ENCODE measurements at places on chromosomes 4 and X.
A peak's percentile ranks its signal among the peaks of the same experiment; 100 is the strongest.

GRCh38 chr4:76341063-76341462 lies 34.5 kb downstream of the STBD1 start:
- no peak for DNase-seq

DNA sequence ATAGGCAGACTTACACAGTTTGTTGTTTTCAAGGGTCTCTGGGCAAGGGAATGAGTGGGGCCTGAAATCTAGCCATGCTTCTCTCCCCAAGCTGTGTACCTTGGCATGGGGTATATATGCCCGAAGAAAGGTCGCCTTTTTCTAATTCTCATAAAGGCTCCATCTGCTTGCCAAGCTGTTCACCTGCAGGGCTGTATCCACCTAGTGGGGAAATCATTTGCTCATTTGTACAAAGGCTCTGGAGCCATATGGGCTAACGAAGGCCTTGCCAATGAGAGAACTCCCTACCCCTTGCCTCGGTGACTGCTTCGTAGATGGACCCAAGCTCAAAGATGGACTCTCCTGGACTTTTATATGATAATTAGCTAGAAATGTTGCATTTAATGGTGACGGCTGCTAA lies 1097.0 kb downstream of the PDHA2 start:
- DNase-seq = no peak

- no peak for DNase-seq
Measured at GRCh38 chrX:9658409-9658808, 107.2 kb downstream of the GPR143 start.

GRCh38 chrX:29617725-29618124 lies 597.6 kb upstream of the MAGEB2 start:
- no peak for DNase-seq

DNA sequence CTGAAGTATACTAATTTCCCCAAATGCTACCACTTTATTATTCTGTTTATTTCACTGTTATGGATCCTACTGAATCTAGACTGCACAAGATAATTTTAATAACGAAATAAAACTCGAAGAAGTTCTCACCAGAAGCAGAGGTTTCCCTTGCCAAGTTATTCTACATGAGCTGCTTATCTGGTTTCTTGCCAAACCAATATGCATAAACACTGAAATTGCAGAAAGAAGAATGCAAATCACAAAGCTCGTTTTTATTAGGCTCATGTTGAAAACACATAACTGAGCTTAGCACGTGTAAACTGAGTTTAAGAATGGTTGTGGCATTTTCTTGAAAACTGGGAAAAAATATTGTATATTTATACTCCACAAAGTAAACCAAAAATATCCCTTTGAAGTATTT lies 35.9 kb downstream of the GRID2 start:
- no peak for DNase-seq

DNA sequence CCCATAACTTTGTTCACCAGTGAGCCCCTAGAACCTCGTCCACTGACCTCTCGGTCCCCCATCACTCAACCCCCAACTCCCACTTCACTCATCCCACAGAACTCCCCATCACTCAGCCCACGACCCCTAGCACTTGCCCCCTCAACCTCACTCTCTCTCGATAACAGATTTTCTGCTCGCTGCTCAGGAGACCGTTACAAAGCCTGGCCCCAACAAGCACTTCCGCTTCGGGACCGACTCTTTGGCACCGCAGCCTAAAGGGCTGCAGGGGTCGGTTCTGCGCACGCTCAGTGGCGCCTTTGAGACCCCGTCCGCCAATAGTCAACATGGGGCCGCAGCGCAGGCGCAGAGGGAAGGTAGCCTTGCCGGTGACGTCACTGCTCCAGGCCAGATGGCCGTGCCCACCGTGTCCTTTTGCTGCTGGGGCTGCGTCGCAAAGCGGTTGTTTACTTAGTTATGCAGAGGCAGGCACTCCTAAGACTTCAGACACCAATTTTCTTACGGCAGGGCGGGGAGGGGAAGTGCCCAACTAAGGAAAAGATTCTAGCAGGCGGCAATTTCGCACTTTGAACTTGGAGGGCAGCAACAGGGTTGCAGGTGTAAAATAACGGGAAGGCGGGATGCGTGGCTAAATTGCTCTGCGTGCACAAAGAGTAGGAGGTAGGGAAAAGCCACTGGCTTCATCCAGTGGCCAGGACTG lies at the start of gene ZNF182:
Gene ZNF182, minus strand, starts transcription at position 232 of the 700 bp plus-strand sequence. CDS start 1,380 bp downstream, outside the sequence.
- DNase-seq = peak; percentile 80

- DNase-seq = no peak
Measured at GRCh38 chr4:3363411-3364141, 70.8 kb downstream of the RGS12 start.

GRCh38 chr4:152065545-152065944 lies 304.7 kb upstream of the GATB start:
- no peak for DNase-seq

DNA sequence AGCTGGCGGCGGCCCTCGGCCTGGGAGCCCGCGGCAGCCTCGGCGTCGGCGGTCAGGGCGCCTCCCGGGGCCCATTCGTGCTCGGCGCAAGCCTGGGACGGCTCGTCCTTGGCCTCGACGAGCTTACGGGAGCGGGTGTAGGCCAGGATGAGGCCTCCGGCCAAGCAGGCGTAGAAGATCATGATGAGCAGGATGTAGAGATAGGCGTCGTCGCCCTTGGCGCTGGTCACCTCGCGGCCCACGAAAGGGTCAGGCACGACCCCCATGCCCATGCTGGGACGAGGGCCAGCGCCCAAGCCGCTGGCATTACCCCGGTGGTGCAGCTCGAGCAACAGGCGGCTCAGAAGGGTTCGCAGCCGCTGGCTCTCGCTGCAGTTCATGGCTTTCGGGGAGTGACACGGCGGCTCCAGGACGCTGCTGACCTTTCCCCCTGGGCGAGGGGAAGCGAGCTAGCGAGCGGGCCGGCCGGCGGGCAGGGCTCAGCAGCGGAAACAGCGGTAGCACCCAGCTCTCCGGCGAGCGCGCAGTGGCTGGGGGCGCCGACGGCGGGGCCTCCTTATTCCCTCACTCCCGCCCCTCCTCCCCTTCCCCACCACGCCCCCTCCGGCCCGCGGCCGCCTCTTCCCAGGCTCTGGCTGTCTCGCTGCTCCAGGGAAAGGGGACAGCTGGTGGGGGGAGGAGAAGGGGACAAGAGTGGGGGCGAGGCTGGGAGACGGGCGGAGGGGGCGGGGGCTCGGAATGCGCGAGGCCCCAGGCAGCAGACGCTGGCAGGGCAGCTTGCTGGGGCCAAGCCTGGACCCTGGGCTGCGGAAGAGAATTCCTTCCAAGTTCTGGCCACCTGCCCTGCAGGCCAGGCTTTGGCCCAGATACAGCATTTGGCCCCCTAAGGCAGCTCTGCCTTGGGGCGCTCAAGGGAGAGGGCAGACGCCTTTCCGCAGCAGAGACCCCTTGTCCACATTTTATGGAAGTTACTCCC lies at the start of gene KCNE5:
Gene KCNE5, minus strand, starts transcription at position 532 of the 976 bp plus-strand sequence. Its CDS starts 152 bp downstream, at position 380.
- no peak for DNase-seq

DNA sequence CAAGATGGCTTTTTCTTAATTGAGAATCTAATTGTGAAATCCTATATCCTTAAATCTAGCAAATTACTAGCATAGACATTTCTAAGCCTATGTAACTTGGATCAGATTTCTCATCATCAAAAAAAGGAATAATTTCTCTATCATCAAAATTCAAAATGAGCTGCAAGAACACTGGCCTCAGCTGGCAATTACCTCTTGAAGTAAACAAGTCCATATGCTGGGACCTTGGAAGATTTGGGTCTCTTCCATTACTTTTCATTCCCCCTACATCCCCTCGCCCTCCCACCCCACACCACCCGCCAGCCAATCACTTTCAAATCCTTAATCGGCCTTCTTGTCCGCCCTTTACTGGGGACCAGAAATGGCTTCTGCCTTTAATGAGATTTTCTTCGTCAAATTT lies 23.3 kb upstream of the MBTPS2 start:
- no peak for DNase-seq

All from stimulated activated CD8-positive, alpha-beta memory T cell treated with anti-CD3 and anti-CD28 coated beads, Interleukin-12 subunit alpha, Interleukin-12 subunit beta, amount 100 ng/mL, for 4 hours (primary cell).